ENCODE measurements at places on chromosomes 4 and X.
A peak's percentile ranks its signal among the peaks of the same experiment; 100 is the strongest.

DNA sequence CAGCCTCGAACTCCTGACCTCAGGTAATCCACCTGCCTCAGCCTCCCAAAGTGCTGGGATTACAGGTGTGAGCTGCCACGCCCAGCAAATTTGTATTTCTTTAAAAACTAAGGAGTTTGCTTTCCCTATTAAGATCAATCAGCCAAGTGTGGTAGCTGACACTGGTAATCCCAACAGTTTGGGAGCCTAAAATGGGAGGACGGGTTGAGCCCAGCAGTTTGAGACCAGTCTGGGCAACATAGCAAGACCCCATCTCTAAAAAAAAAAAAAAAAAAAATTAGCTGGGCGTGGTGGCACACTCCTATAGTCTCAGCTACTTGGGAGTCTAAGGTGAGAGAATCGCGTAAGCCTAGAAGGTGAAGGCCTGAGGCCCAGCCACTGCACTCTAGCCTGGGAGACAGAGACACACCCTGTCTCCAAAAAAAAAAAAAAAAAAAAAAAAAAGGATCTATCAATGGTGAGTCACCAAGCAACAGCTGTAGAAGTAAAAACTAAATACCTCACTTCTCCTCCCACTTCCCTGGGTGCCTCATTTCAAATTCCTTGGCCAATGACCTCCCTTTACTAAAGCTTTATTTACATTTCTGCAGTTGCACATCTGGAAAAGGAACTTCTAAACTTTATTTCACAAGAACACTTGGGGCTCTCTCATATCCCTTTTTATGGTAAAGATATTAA is 54.5 kb downstream of the LDB2 start:
- DNase-seq, result peak; percentile 81

DNA sequence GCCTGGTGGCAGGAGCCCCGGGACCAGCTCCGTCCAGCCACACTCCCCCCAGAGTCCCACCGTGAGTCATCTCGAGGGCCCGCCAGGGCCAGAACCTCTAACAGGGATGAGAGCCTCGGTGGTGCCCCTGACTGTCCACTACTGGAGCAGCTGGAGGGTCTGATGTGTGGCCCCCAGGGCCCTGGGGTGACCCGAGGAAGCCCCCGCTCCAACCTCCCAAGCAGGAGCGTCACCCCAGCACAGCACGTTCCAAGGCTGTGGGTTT is 135.9 kb upstream of the NKX1-1 start:
- DNase-seq, result no peak

DNA sequence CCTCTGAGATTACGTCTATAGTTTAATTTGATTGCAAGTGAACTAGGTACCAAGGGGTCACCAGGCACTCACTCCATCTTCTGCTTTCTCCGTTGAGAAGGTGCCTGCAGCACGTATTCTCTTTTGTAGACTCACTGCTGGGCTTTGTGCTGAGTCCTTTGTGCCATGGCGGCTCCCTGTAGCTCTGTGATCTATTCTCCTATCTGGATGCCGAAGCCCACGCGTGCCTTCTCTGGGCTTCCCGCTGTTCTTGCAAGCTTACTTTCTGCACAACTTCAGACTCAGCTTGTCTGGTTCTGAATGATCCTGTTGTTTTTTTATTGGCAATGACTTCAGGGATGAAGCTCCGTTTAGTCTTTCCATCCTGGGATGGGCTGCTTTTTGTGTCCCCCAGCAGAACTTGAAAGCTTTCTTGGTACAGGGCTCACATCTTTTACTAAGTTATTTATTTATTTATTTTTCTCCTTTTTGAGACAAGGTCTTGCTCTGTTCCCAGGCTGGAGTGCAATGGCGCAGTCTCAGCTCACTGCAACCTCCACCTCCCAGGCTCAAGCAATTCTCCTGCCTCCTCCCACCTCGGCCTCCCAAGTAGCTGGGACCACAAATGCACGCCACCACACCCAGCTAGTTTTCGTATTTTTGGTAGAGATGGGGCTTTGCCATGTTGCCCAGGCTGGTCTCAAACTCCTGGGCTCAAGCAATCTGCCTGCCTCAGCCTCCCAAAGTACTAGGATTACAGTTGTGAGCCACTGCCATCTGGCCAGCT is 100.9 kb upstream of the NKX1-1 start:
- no peak for DNase-seq

GRCh38 chrX:114272096-114272686 is 311.7 kb upstream of the HTR2C start:
- no peak for DNase-seq

- DNase-seq, result no peak
Observed at GRCh38 chr4:41146196-41146595, 68.1 kb downstream of the APBB2 start.

GRCh38 chrX:69121321-69122000 is 43.8 kb downstream of the PJA1 start:
- DNase-seq, result no peak

DNA sequence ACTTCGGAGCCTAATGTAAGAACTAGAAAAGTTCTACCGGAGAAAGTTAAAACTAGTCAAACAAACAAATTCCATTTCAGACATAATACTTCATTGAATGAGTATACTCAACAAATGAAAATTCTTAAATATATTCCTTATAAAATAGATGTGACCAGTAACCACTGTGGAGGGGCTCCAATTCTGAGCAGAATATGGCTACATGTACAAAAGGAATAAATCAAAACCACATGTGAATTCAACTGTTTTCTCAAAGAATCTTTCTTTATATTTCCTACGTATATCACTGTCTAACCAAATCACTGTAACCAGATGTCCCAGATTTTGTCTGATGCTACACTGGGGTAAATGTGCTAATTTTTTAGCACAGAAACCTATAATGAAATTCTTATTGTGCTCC is 49.0 kb downstream of the HTN1 start:
- DNase-seq, result no peak

GRCh38 chr4:70181864-70182263 is 13.7 kb upstream of the ODAM start:
- no peak for DNase-seq

GRCh38 chr4:115275615-115276014 is 162.2 kb upstream of the NDST4 start:
- DNase-seq, result no peak
